Upper lobe of left lung (tissue), 6 donors: ENCODE measurements at places on chromosomes 2 and 18.
A peak's percentile ranks its signal among the peaks of the same experiment; 100 is the strongest.

DNA sequence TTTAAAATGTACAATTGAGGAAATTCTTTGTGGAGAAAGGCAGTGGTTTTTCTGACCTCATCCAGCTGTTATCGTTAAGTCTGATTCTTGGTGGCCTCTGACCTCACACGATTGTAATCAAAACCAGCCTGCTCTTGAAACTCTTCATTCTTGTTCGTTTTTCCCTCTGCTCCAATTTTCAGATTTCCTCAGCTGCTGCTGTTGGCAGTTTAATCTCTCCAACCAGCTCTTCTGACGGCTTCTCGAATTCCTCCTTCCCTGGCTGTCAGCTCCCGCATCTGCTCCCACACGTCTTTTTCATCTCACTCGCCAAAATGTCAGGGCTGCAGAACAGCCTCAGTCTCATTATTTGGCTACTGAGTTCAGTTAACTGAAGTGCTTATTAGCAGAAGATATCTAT lies 136.1 kb downstream of the DCDC2C start:
- DNase-seq: no peak

- no peak for DNase-seq
These were observed 49.2 kb upstream of the MAP3K20 start for GRCh38 chr2:173026479-173026878.

GRCh38 chr2:24276349-24276899 lies 83.9 kb downstream of the ITSN2 start:
- DNase-seq: no peak

DNA sequence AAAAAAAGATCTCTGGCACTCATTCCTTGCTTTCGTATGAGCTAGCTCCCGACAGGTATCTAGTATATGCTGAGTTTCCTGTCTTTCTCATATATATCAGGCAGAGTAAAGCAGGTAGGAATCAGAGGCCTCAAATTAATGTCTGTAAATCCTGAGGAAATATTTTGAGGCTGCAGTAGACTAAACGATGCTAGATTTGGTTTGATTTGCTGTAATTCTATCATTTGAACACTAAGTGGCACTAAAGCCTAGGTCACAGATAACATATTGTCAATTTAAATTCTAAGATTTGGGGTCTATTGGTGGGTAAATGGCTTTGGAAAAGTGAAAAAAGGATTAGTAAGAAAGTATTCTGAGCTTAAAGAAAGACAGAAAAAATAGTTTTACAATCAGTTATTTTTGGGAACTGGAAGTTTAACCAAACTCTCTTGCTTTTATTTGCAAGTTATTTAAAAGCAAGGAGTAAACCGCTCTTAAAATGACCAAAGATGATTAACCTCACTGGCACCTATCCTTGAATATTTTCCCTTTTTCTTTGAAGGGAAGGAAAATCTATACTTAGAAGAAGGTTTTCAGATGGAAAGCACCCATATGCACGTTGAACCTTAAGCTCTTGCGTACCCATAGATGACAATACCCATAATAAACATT lies 37.6 kb upstream of the SLC4A10 start:
- no peak for DNase-seq

DNA sequence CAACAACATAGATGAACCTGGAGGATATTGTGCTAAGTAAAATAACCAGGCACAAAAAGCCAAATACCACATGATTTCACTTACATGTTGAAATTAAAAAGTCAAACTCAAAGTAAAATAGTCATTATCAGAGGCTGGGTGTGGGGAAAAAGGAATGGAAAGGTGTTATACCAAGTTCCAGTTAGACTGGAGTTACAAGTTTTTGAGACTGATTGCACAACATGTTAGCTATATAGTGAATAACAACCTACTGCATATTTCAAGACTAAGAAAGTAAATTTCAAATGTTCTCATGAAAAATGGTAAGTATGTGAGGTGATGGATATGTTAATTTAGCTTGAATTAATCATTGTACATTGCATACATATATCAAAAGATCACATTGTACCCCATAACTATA lies 116.8 kb upstream of the HNMT start:
- no peak for DNase-seq

DNA sequence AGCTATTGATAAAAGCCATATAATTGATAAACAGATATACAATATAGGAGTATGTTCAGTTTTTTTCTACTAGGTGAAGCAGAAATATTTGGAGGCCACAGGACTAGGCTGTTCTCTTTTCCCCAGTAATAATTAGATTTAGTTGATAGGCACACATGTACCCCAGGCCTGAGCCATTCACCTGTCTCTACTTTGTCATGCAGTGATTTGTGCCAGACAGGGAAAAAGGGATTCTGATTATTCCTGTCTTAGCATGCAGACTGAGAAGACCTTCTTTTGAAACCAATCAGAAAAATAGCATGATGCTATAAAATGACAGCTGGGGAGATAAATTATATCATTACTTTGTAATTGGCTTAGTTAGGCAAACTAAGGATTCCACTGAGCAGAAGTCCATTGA lies 94.3 kb downstream of the DOCK10 start:
- no peak for DNase-seq

- no peak for DNase-seq
These were observed 548.8 kb upstream of the NRP2 start for GRCh38 chr2:205133544-205133943.

DNA sequence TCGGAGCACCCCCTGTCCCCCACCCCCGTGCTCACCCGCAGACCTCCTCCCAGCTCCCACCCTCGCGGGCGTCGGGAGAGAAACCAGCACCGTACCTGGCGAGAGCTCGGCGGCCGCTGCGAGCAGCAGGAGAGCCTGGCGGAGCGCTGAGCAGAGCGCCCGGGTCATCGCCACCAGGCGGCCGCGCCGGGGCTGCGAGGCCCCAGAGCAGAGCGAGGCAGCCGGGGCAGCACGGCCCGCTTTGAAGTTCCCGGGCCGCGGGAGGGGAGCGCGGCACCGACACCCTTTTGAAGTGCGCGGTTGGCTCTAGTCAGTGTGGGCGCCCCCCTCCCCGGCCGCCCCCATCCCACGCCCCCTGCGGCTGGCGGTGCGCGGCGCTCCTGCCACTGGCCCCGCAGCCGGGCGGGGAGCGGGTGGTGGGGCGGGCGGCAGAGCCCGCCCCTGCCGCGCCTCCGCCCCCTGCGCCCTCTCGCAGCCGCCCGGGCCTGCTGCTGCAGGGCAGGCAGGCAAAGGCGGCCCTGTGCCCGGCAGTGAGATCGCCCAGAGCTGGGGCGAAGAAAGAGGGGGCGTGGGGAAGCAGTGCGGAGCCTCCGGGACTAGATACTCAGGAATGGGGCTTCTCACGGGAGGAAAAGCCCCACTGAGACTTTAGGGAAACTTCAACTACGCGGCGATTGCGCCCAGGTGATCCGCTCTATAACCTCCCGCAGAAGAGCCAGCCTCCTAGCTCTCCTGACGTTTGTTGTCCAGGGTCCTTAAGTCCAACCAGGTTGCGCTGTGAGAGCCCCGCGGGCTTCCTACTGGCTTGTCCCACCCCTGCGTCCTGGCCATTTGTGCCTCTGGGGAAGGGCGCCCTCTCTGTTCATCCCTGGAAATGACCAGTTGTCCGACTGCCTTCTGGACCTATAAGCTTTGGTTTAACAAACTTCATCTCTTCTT lies at the start of gene ACVR1C:
Gene ACVR1C, minus strand, starts transcription at position 388 of the 939 bp plus-strand sequence. Its CDS starts 220 bp downstream, at position 168.
- peak; percentile 87 for DNase-seq

- no peak for DNase-seq
These were observed 1138.0 kb upstream of the FAM98A start for GRCh38 chr2:34737146-34737545.

GRCh38 chr2:190506666-190507065 lies 27.9 kb downstream of the NEMP2 start:
- DNase-seq: no peak

GRCh38 chr18:31102025-31102684 lies at the start of gene DSC2:
TSS of gene DSC2 (minus strand) at chr18:31102421. CDS start at chr18:31101971, 450 bp downstream.
- peak; percentile 89 for DNase-seq

- DNase-seq: no peak
These were observed 513.6 kb downstream of the STK39 start for GRCh38 chr2:167733747-167734146.

GRCh38 chr18:2201036-2201600 lies 370.2 kb downstream of the METTL4 start:
- DNase-seq: no peak
